ENCODE measurements at places on chromosomes 6 and 20.
A peak's percentile ranks its signal among the peaks of the same experiment; 100 is the strongest.

DNA sequence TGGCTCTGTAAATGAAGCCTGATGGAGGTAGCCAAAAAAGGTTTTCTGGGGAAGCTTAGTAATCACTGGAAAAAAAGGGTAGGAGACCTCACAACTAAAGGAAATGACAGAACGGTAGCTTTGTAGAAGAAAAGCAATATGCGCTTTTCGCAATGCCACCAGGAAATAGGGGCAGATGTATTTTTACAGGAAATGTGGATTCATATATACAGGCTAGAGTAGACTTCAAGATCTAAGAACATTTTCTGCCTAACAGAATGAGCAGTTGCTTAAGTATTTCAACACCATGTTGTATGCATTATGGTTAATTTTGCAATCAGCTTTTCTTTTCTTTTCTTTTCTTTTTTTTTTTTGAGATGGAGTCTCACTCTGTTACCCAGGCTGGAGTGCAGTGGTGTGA, 219.6 kb downstream of the CD83 start:
- no peaks in the 10 kb centered on the region for H3K36me3 ChIP-seq
- no peak for ATAC-seq
- H3K27ac ChIP-seq: no peak overlapping the region

DNA sequence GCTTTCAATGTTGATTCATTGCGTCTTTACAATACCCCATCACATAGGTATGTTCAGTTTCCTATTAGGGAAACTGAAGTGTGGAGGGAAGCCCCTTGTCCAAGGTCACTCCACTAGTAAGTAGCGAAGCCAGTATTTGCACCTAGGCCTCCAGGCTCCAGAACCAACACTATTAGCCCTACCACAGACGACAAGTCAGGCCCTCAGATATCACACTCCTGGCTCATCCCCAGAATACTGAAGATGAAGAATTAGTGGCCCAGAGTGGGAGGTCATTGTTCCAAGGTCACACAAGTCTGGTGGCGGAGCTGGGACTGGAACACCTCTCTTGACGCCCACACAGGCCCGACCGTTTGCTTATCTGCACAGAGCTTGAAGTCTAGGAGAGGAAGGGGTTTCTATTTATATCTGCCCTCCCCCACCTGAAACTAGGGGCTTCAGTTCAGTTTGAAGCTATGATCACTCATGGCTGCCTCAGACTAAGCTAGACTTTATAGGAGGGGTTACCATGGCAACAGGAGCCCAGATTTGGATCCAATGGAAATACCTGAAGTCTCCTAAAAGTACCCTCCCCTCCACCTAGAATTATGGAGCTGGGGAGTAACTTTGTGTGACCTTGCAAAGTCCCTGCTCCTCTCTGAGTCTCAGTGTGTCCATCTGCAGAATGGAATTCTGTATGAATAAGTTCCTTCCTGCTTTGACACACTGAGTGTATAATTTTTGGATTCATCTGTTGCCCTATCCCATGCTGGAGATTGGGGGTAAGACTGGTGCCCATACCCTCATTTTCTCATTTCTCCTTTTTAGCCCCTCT, 2.2 kb downstream of the SNTA1 start:
- no peak overlapping the region for H3K27ac ChIP-seq
- no peak for ATAC-seq
- H3K4me3 ChIP-seq: no peak overlapping the region
- no peaks in the 10 kb centered on the region for H3K36me3 ChIP-seq
- peaks cover 12% of the 10 kb centered on the region for H3K4me1 ChIP-seq

- H3K27me3 ChIP-seq: peaks cover 3% of the 10 kb centered on the region
- H3K4me1 ChIP-seq: no peaks in the 10 kb centered on the region
- no peaks in the 10 kb centered on the region for H3K36me3 ChIP-seq
- ATAC-seq: no peak
These were observed 195.6 kb upstream of the RIN2 start for GRCh38 chr20:19562426-19562825.

DNA sequence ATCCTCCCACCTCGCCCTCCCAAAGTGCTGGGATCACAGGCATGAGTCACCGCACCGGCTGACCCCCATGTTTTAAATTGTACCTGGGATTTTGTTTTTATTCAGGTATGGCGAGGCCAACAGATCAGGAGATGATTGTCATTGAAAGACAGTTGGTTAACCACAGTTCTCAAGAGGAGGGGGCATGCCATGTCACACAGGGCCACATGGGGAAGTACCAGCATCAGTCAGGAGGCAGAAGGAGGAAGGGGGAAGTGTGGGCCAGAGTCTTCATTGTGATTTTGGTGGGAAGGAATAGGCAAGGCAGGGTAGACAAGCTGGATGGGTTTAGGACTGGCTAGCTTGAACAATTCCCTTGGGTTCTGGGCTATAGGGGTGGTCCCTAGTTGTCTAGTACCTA, 9.9 kb upstream of the MMP9 start:
- H3K27me3 ChIP-seq: no peaks in the 10 kb centered on the region
- ATAC-seq: peak; percentile 97
- peak overlapping the region; percentile 30 for H3K4me3 ChIP-seq

GRCh38 chr6:52361414-52361944, 472 bp upstream of the PAQR8 start:
- ATAC-seq: peak; percentile 21
- peak overlapping the region; percentile 85 for H3K27ac ChIP-seq
- H3K36me3 ChIP-seq: peaks cover 7% of the 10 kb centered on the region
- H3K27me3 ChIP-seq: no peaks in the 10 kb centered on the region

GRCh38 chr6:83019741-83020140, 45.9 kb downstream of the UBE3D start:
- ATAC-seq: no peak
- H3K4me3 ChIP-seq: no peak overlapping the region
- H3K36me3 ChIP-seq: peaks cover 85% of the 10 kb centered on the region

- H3K27me3 ChIP-seq: peaks cover 3% of the 10 kb centered on the region
- H3K4me1 ChIP-seq: peaks cover 12% of the 10 kb centered on the region
- ATAC-seq: no peak
- H3K4me3 ChIP-seq: peak overlapping the region; percentile 48
These were observed 51.3 kb downstream of the GCLC start for GRCh38 chr6:53493635-53494025.

DNA sequence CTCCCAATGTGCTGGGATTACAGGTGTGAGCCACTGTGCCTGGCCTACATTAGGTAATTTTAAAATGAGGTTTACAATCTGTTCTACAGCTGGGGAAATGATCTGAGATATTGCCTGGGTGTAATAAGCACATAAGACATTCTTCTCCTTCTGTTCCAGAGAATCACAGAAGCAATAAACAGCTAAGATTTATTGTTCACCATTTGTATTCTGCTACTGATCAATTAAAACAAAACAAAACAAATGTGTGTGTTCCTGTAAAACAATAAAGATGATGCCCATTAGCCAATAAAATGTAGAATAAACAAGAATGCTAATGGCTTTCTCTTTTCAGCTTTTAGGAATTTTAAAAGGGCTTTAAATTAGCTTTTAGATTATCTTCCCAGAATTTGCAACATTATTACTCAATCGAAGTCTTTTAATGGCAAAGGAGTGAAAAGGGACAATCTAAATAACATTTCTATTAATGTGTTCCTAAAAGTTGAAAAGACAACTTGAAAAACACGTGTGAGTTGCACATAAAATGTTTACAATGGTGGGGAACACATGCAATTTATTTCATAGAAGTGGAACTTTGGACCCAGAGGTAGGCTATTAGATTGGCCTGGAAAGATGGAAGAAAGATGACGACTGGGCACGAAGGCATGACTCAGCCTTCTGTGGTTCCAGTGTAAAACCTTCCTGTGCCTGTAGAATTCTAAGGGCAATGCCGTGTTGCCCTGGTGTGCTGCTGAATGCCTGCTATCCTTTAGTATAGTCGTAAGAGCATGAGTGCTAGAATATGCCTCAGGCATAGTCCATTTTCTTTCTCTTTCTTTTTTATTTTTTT, 29.0 kb upstream of the DEK start:
- no peaks in the 10 kb centered on the region for H3K36me3 ChIP-seq
- H3K27ac ChIP-seq: no peak overlapping the region
- H3K27me3 ChIP-seq: peaks cover 13% of the 10 kb centered on the region
- no peaks in the 10 kb centered on the region for H3K4me1 ChIP-seq
- H3K4me3 ChIP-seq: no peak overlapping the region

DNA sequence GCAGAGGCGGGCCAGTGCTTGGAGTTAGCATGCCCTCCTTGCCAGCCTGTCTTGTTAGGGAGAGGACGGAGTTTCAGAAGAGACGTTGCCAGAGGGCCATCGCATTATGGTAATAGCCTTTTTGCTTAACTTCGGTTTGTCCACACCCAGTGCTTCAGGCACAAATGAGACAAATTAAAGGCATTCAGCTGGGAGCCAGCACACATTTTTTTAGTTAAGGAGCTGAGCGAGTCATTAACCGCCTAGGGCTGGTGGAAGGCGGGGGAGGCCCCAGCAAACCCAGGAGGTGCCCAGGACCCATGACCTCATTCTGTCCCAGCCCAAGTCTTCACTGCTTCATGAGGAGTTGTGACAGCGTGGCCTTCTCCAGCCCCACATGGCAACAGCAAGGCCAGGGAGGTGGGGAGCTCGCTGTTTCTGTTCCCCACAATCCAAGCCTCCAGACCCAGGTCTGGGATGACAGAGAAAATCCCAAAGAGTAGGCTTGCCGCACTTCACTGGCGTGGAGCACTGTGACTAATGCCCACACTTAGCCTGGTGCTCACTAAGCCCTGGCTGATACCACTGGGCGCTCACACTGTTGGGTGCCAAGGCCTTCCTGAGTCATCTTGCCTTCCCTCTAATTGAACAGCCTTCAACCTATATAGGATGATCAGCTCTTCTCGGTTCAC, 237.1 kb downstream of the ANKRD60 start:
- peaks cover 13% of the 10 kb centered on the region for H3K27me3 ChIP-seq
- H3K27ac ChIP-seq: no peak overlapping the region
- ATAC-seq: peak; percentile 85
- H3K4me3 ChIP-seq: no peak overlapping the region
- H3K4me1 ChIP-seq: no peaks in the 10 kb centered on the region

DNA sequence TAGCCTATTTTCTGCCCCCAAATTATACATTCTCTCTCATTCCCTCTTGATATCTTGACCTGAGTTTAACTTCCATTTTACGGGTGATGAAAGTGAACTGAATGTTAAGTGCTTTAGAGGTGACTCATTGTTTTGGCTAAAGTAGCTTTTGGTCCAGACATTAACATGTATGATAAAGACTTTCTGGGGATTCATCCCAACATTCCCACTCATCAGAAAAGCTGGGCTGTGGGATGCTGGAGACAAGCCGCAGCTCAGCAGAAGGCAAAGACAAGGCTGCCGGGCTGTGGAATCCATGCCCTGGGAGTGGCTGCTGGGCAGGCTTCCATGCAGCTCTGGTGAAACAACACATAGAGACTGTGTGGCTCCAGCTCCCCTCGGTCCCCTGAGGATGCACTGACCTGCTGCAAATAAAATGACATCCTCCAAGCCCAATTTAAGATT, 89.9 kb upstream of the SYNDIG1 start:
- H3K4me3 ChIP-seq: no peak overlapping the region
- no peaks in the 10 kb centered on the region for H3K36me3 ChIP-seq
- no peak overlapping the region for H3K27ac ChIP-seq
- no peak for ATAC-seq
- peaks cover 9% of the 10 kb centered on the region for H3K27me3 ChIP-seq
- no peaks in the 10 kb centered on the region for H3K4me1 ChIP-seq

DNA sequence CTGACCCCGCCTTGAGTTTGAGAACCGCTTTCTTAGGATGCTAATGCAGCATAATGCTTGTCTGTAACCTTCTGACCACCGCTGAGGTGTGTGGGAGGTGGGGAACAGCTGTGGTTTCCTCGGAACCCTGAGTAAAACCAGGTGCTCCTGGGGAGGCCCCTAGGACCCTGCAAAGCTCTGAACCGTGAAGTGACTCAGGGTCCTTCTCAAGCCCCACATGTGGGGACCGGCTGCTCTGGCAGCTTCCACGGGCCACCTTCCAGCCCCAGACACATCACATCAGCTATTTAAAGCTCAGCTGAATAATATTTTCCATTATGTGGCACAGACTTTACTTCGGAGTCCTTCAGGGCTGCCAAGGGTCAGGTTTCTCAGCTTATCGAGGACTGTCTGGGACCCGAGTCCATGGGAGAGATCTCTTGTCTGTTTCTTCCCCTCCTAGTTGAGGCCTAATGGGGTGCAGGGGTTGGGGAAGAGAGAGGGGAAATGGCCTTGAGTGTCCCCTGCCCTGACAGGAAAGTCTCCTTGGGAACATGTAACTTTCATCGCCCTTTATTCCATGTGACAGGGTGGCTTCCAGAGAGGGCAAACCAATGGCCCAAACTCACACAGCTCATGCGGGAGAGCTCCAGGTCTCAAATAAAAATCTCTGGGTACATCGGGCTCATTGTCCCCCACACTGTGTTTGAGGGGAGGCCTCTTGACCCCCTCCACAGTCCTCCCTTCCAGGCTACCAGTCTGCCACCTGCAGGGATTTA, 186.1 kb upstream of the SLC24A3 start:
- no peak overlapping the region for H3K4me3 ChIP-seq
- no peak overlapping the region for H3K27ac ChIP-seq
- H3K27me3 ChIP-seq: peaks cover 5% of the 10 kb centered on the region

- H3K4me3 ChIP-seq: no peak overlapping the region
- peaks cover 5% of the 10 kb centered on the region for H3K4me1 ChIP-seq
- no peaks in the 10 kb centered on the region for H3K27me3 ChIP-seq
- peak overlapping the region; percentile 50 for H3K27ac ChIP-seq
These were observed 3.1 kb downstream of the LY6G6D start for GRCh38 chr6:31718265-31718664.

DNA sequence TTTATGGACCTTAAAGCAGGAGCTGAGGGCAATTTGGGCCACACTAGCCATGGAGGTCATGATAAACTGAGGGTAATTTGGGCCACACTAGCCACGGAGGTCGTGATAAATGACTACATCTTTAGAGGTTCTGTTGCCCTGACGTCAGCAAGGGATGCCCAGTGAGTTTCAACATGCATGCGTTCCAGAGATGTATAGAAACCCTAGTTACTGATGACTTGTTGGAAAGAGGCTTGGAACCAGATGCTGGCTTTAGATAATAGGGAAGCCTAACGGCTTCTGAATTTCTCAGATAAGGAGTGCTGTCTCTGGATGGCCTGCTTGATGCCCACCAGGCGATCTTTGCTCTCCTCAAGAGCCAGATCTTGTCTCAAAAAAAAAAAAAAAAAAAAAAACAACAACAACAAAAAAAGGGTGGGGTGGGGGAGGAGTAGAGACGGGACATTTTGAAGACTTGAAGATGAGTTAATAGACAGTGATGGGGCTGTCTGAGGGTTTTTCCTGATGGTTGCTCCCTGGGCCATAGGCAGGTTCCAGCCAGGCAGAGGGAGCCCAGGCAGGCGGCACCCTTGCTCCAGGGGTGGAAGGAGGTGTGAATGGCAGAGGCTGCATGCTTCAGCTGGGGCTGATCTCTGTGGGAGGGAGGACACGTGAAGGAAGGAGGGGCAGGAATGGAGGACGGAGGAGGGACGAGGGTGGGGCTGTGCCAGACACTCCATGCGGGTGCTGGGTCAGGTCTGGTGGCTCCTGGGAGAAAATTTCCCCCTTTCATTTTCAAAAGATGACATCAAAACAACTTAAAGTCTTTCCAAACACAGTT, 27.0 kb upstream of the FRMD1 start:
- H3K27ac ChIP-seq: no peak overlapping the region
- H3K36me3 ChIP-seq: no peaks in the 10 kb centered on the region
- H3K4me1 ChIP-seq: no peaks in the 10 kb centered on the region
- H3K4me3 ChIP-seq: no peak overlapping the region
- no peak for ATAC-seq

- no peak overlapping the region for H3K27ac ChIP-seq
- H3K36me3 ChIP-seq: no peaks in the 10 kb centered on the region
- H3K4me3 ChIP-seq: no peak overlapping the region
- no peaks in the 10 kb centered on the region for H3K27me3 ChIP-seq
- no peak for ATAC-seq
These were observed 20.1 kb downstream of the LGSN start for GRCh38 chr6:63299667-63300066.

GRCh38 chr6:19731282-19731681, 105.9 kb upstream of the ID4 start:
- H3K27ac ChIP-seq: no peak overlapping the region
- H3K4me3 ChIP-seq: no peak overlapping the region
- H3K4me1 ChIP-seq: no peaks in the 10 kb centered on the region
- no peaks in the 10 kb centered on the region for H3K36me3 ChIP-seq
- no peak for ATAC-seq
